Right lobe of liver (tissue), 6 donors: ENCODE measurements at places on chromosomes 3 and 15. TPM values are rescaled to one million over a fixed set of nuclear protein-coding genes. Genes with fewer than 3 reads are reported as not detected.
A peak's percentile ranks its signal among the peaks of the same experiment; 100 is the strongest.

GRCh38 chr15:64691896-64692565 lies 83.4 kb downstream of the RBPMS2 start:
- H3K27ac ChIP-seq: peak overlapping the region; percentile 61
- no peak overlapping the region for H3K4me3 ChIP-seq
- no peak for DNase-seq
- peaks cover 27% of the 10 kb centered on the region for H3K4me1 ChIP-seq
- peaks cover 35% of the 10 kb centered on the region for H3K36me3 ChIP-seq
- no peaks in the 10 kb centered on the region for H3K27me3 ChIP-seq

- no peak overlapping the region for H3K4me3 ChIP-seq
- no peak for DNase-seq
- no peak overlapping the region for H3K27ac ChIP-seq
- no peaks in the 10 kb centered on the region for H3K4me1 ChIP-seq
These were observed 393.1 kb downstream of the LPP start for GRCh38 chr3:188546835-188547670.

DNA sequence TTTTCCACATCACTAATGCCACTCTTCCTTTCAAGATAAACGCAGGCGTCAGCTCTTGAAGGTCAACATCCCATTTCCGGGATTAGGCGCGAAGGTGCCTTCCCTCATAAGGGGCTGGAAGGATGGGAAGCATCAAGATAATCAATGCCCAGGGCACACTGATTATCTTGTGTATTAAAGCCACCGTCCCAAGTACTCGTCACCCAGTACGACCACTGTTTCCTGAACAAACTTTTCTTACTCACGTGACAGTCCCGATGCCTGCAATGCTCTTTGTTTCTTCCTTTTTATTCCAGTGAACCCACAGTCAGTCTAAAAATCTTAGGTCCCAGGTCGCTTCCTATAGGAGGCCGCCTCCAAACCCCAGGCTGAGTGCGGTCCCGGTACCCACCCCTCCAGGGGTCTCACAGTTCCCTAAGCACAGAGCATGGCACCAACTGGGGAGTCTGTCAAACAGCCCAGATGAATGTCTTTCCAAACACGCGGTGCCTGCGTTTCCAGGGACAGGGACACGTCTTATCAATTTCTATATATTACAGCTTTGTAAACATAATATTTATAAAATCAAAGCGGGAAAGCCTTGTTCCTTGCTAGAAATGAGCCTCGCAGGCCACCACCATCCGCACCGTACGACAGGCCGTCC lies 589 bp downstream of the ANAPC13 start:
- no peaks in the 10 kb centered on the region for H3K27me3 ChIP-seq
- H3K4me3 ChIP-seq: peak overlapping the region; percentile 76
- no peaks in the 10 kb centered on the region for H3K36me3 ChIP-seq
- peak overlapping the region; percentile 93 for H3K27ac ChIP-seq
- H3K4me1 ChIP-seq: peaks cover 20% of the 10 kb centered on the region
- DNase-seq: peak; percentile 93

- DNase-seq: peak; percentile 92
- H3K4me1 ChIP-seq: no peaks in the 10 kb centered on the region
- H3K4me3 ChIP-seq: no peak overlapping the region
- H3K27ac ChIP-seq: peak overlapping the region; percentile 89
- no peaks in the 10 kb centered on the region for H3K36me3 ChIP-seq
These were observed 16.1 kb downstream of the KLF15 start for GRCh38 chr3:126340943-126341754.

DNA sequence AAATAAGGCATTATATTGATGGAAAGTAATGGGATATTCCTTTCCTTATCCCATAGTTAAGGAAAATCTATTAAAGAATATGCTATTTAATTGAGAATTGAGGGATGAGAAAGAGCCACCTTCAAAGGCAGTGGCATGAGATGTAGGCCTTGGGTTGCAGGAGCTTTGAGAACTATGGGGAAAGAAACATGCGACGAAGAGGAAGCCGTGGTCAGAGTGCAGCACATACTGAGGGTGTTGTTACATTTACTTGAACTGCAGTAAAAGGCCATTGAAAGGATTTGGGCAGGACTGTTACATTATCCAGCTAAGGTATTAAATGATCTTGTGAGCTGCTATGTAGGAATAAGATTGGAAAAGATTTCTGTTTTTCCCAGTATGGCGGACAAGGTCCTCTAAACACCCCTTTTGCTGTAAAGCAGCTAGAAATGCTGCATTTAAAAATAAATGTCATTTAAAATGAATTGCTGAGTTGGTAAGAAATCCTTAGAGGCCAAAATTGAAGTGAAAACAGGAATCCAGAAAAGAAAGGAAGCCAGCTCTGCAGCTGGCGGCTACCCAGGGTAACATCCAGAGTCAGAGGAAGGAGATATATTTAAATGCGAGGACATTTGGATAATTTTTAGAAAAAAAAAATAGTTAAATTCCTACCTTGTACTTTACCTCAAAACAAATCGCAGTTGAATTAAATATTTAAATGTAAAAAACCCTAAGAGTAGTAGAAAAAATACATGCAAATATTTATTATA lies 61.7 kb downstream of the IL1RAP start:
- no peak for DNase-seq
- H3K4me3 ChIP-seq: no peak overlapping the region
- peak overlapping the region; percentile 52 for H3K27ac ChIP-seq
- H3K36me3 ChIP-seq: no peaks in the 10 kb centered on the region

GRCh38 chr3:188274249-188274915 lies 120.4 kb downstream of the LPP start:
- DNase-seq: no peak
- H3K4me3 ChIP-seq: no peak overlapping the region
- no peaks in the 10 kb centered on the region for H3K4me1 ChIP-seq
- no peaks in the 10 kb centered on the region for H3K36me3 ChIP-seq

PLS1 gene
- total RNA-seq: 15.1 TPM

GRCh38 chr15:34795267-34796081 lies at the start of gene ACTC1:
Gene ACTC1 (minus strand): TSS chr15:34795549. CDS start chr15:34794808, 741 bp downstream.
- no peak within 1 kb of the TSS for H3K4me3 ChIP-seq
- H3K4me1 ChIP-seq: peaks cover 5% of the 10 kb centered on the region
- H3K27me3 ChIP-seq: peaks cover 15% of the 10 kb centered on the region
- H3K36me3 ChIP-seq: no peaks in the 10 kb centered on the region
- no peak within 1 kb of the TSS for H3K27ac ChIP-seq

TMEM266 gene
- total RNA-seq: not detected

GOLGA8K gene
- total RNA-seq: 0.95 TPM

DNA sequence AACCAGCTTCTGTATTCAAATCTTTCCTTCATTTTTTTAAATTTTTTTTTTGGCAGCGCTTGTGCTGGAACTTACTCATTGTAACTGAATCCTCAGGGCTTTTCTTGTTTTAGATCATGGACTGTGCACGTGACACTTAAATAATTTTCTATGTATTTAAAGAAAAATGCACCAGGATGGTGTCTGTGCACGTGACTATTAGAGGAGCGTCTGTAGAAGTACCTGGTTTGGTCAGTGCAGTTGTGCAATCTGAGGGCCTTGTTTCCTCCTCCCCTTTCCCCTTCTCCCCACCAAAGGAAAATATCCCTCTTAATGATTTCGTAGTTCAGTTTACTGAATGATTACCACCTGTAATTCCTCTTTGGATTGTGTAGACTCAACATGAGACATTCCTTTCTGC lies 31.3 kb downstream of the EDEM1 start:
- no peak overlapping the region for H3K4me3 ChIP-seq
- peaks cover 34% of the 10 kb centered on the region for H3K36me3 ChIP-seq
- H3K4me1 ChIP-seq: peaks cover 21% of the 10 kb centered on the region
- no peaks in the 10 kb centered on the region for H3K27me3 ChIP-seq

DNA sequence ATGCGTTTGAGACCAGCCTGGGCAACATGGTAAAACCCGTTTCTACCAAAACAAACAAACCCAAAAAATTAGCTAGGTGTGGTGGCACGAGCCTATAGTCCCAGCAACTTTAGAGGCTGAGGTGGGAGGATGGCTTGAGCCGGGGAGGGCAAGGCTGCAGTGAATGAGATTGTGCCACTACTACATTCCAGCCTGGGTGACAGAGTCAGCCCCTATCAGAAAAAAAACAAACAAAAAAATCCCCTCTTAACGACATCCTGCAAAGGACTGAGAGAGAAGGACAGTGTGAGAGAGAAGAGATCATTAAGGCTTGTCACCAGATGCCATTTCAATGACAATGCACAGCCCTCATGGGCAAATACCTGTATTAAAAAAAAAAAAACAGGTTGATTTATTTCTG lies 266.7 kb upstream of the ATP10A start:
- H3K4me1 ChIP-seq: no peaks in the 10 kb centered on the region
- H3K27me3 ChIP-seq: no peaks in the 10 kb centered on the region
- H3K27ac ChIP-seq: no peak overlapping the region

DNA sequence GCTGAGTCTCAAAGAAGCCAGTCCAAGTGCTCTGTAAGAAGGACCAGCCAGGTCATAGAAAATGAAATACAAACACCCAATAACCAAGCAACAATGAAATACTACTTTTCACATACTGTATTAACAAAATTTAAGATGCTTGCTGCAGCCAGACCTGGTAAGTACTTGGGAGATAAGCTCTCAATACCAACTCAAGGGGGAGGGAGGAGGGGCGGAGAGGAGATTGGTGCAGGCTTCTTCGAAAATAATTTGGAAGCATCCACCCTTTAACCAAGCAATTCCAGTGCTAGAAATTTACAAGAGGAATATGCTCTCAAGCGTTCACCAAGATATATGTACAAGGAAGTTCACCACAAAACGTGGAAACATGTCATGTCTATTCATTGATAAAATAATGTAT lies 7.6 kb upstream of the LRRC2 start:
- H3K4me1 ChIP-seq: no peaks in the 10 kb centered on the region
- no peak overlapping the region for H3K4me3 ChIP-seq
- DNase-seq: no peak
- no peaks in the 10 kb centered on the region for H3K27me3 ChIP-seq

GRCh38 chr3:21792176-21792575 lies 41.2 kb upstream of the ZNF385D start:
- H3K27ac ChIP-seq: no peak overlapping the region
- DNase-seq: no peak
- H3K4me1 ChIP-seq: no peaks in the 10 kb centered on the region
- no peaks in the 10 kb centered on the region for H3K27me3 ChIP-seq
- no peak overlapping the region for H3K4me3 ChIP-seq

DNA sequence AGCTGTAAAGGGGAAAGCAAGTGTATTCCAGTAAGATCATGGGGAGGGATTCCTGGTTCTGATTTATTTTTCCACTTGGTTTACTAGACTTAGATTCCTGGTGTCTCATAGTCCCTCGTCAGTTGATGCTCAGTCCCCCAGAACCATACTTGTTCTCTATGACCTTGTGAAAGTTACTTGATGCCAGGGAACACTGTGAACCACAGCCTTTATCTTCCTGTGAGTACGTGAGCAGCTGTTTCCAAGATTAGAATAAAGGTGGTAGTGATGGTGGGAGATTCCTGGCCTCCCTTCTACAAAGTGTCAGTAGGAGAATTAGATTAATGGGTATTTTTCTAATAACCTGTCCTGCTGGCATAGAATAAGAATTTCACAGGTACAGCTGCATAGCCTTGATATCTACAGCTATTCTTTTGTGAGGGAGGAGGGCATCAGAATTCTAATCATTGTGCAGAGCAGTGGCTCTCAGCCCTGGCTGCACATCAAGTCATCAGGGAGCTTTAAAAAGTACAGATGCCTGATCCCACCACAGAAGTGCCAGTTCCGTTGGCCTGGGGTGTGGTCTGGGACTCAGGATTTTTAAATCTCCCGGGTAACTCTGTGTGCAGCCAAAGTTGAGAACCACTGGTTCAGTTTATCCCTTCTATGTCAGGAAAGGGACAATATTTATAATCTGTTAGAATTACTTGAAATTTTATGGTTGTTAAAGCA lies 20.0 kb downstream of the GPD1L start:
- no peaks in the 10 kb centered on the region for H3K27me3 ChIP-seq
- no peak overlapping the region for H3K27ac ChIP-seq
- no peak overlapping the region for H3K4me3 ChIP-seq
- H3K36me3 ChIP-seq: no peaks in the 10 kb centered on the region
- DNase-seq: no peak
- no peaks in the 10 kb centered on the region for H3K4me1 ChIP-seq

SYNM gene
- 2.7 TPM for total RNA-seq

GRCh38 chr3:42515391-42515916 lies 13.0 kb downstream of the VIPR1 start:
- H3K36me3 ChIP-seq: no peaks in the 10 kb centered on the region
- H3K27ac ChIP-seq: no peak overlapping the region
- no peaks in the 10 kb centered on the region for H3K27me3 ChIP-seq
- H3K4me1 ChIP-seq: no peaks in the 10 kb centered on the region

- DNase-seq: no peak
- H3K27me3 ChIP-seq: no peaks in the 10 kb centered on the region
- no peaks in the 10 kb centered on the region for H3K4me1 ChIP-seq
- no peak overlapping the region for H3K4me3 ChIP-seq
- H3K27ac ChIP-seq: no peak overlapping the region
These were observed 69.3 kb upstream of the CBLB start for GRCh38 chr3:105938101-105938500.

CPLX3 gene
- not detected for total RNA-seq

KBTBD13 gene
- not detected for total RNA-seq

- H3K4me3 ChIP-seq: no peak overlapping the region
- H3K27ac ChIP-seq: no peak overlapping the region
- H3K36me3 ChIP-seq: no peaks in the 10 kb centered on the region
- no peaks in the 10 kb centered on the region for H3K27me3 ChIP-seq
- no peak for DNase-seq
- peaks cover 9% of the 10 kb centered on the region for H3K4me1 ChIP-seq
These were observed 33.2 kb downstream of the PAK2 start for GRCh38 chr3:196772897-196773296.

GOLGA8B gene
- 31.7 TPM for total RNA-seq

DNA sequence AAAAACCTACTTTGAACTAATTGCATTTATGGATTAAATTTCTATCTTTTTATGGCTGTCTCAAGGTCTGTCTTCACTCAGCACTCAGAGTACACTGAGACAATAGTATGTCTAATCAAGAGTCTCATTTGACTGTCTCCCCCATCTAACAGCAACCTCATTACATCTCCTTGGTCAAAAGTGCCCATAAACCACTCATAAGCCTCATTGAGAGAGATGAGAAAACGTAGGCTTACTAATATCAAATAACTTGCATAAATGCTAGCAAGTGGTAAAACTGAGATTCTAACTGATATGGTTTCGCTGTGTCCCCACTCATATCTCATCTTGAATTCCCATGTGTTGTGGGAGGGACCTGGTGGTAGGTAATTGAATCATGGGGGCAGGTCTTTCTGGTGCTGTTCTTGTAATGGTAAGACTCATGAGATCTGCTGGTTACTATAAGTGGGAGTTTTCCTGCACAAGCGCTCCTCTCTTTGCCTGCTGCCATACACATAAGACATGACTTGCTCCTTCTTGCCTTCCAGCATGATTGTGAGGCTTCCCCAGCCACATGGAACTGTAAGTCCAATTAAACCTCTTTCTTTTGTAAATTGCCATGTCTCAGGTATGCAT lies 113.9 kb downstream of the TFDP2 start:
- no peak overlapping the region for H3K27ac ChIP-seq
- DNase-seq: no peak
- no peak overlapping the region for H3K4me3 ChIP-seq
- no peaks in the 10 kb centered on the region for H3K36me3 ChIP-seq
- no peaks in the 10 kb centered on the region for H3K4me1 ChIP-seq

- DNase-seq: no peak
- no peaks in the 10 kb centered on the region for H3K4me1 ChIP-seq
- no peaks in the 10 kb centered on the region for H3K27me3 ChIP-seq
- H3K36me3 ChIP-seq: no peaks in the 10 kb centered on the region
These were observed 167.5 kb downstream of the NR2F2 start for GRCh38 chr15:96497951-96498350.
